ENCODE measurements at places on chromosomes 6 and 20.

GRCh38 chr6:84575264-84575663, 189.1 kb downstream of the TBX18 start:
- DNase-seq = no peak

DNA sequence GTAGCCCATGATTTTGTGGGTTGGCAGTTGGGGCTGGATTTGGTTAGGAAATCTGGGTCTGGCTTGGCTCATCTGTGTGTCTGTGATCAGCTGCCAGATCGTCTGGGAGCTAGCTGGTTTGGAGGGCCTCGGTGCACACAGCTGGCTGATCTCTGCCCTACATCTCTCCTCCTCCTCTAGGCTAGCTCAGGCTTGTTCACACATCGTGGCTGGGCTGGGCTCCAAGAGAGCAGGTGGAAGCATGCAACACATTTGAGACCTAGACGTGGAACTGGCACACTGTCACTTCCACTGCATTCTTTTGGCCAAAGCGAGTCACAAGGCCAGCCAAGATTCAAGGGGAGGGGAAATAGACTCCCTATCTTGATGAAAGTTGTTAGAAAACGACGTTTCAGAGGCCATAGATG, 15.9 kb downstream of the NDUFAF5 start:
- no peak for DNase-seq

DNA sequence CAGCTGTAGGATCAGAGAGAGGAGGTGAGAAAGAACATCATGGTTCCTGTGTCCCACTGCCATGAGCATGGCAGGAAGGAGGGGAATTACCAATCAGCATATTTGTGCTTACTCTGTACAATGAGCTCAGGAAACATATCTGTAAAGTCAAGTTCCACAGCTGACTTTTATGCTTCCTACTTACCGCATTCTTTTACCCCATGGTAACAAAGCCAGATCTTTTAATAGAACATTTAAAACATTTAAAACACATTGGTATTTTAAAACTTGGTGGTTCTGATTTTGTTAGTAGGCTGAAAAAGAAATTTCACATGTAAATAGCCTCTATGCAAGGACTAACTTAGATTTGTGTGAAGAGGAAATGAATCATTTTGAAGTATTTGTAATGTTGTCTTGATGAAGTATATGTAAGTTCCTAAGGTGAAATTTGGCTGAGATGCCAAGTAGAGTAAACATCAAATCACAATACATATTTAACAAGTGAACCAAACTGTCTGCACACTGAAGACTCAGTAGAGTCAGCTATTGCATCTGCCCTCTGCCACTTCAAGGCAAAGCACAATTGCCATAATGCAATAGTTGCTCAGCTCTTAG, 114.7 kb downstream of the GJA10 start:
- DNase-seq = no peak

DNA sequence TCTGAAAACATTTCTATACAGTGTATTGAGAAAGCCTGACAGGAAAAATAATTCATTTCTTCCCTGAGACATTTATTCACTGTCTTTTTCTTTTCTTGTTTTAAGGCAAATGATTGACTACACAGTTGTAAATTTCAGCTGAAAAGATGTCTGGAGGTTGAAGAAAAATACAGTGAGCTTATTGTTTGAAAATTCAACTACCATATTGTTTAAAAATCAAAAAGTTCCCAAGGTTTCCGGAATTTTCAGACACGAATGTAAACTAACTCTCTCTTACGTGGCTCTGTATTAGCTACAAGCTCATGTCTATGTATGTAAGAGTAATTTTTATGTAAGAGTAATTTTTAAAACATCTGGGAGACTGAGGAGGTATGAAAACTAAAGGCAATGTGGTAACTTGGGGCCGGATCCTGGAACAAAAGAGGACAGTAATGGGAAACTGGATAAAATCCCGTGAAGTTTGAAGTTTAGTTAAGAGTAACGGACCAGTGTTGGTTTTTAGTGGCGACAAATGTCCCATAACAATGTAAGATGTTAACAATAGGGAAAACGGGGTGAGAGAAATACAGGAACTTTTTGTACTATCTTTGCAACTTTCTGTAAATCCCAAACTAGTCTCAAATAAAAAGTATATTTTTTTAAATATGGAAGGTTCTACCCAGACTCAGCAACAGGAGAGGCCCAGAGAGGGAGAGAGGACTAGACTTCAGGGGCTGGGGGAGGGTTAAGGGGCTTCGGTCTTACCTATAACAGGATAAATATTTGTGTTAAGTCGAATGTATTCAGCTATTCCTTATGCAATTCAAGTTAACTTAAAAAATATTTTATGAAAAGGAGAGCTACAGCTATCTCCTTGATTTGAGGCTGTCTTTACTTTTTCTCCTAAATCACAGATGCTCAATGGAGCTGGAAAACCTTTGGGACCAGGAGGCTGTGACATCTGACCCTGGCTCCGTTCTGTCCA, 1.3 kb downstream of the PTGIS start:
- DNase-seq = no peak

- DNase-seq = no peak
Measured at GRCh38 chr6:21912151-21912832, 318.7 kb downstream of the SOX4 start.

GRCh38 chr6:36033935-36034334, 6.3 kb downstream of the MAPK14 start:
- no peak for DNase-seq

GRCh38 chr6:44470746-44471145, 83.2 kb downstream of the CDC5L start:
- no peak for DNase-seq

DNA sequence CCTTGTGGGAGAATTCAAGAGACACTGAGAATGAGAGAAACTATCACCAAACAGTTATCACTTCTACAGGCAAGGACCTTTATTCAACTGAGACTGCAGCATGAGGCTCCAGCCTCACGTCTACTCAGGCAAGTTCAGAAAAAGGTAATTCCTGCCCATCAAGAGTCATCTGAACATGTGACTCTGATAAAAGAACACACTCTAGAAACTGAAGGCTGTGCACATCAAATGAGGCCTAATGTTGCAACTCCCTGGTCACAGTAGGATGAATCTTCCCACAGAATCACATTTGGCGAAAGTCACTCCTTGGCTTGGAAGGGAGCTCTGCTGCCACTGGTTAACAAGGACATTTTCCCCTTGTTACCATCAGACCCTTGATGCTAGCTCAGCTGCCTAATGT, 71.2 kb upstream of the EMILIN3 start:
- no peak for DNase-seq

GRCh38 chr20:25408170-25408547, 686 bp downstream of the GINS1 start:
- no peak for DNase-seq

DNA sequence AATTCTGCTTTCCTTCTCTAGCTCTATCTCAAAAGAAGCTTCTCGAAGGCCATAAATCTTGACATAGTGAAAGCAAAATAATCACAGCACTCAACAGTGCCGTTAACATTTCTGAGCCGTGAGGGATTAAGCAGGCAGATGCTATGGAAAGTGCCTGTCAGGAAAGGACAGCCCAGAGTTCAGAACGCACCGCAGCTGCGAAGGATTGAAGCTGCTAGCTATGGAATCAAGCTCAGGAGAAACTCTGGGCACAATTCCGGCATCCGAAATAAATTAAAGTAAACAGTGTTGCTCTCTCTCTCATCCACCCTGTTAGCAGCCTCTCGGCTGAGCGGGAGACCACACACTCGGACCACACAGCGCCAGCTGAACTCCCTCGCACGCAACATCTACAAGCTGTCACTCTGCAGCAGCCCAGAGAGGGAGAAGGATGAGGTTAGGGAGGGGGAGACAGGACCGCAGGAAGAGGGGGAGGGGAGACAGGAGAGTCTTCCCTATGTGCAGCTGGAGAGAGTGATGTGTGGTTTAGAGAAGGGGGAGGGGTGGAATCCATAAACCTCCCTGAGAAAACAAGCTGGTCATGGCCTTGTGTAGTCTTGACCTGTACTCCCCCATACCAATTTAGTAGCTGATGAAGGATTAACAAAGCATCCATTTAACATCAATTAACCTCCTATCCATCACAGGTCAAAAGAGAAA, 9.0 kb downstream of the EXOC2 start:
- peak; percentile 82 for DNase-seq

GRCh38 chr20:61748376-61748775, 317.3 kb downstream of the TAF4 start:
- no peak for DNase-seq

DNA sequence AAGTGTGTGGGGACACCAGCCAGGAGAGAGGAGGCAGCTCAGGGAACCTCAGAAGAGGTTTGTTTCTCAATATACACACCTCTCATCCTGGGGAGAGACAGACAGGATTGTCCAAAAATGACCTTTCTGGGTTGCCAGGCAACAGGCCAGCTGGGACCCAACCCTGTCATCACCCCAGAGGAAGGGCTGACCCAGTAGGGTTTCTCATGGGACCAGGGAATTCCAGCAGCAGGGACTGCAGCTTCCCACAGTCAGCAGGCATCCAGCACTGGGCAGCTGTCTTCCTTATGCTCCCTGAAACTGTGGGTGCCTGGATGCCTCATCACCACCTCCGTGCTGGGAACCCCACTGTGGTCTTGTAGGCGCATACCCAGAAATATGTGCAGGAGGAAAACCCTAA, 1.3 kb downstream of the C20orf202 start:
- no peak for DNase-seq

DNA sequence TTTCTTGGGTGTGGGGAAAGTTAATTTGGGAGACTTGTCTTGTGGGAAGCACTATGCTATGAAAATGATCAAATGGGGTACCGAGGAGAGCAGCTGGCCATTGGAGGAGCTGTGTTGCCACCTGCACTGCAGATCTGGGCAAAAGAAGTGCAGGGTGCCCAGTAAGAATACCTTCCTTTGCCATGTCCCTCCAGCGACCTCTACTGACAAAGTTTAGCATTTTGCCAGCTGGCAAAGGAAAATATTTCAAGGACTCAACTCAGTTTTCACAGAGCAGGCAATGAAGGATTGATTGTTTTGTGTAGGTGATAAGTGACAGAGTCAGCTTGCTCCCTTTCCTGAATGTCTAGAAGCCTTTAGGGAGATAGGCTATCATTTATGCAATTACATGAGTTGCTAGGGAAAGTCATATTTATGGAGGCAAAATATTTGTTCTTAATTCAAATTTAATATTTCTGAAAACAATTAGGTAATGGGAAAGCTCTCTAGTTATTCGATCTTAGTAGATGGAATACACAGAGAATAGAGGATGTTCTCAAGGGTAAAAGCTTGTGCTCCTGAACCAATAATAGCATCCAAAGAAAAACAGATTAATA, 118.4 kb downstream of the FARS2 start:
- no peak for DNase-seq

- DNase-seq = no peak
Measured at GRCh38 chr6:1082285-1082935, 229.5 kb upstream of the FOXQ1 start.

GRCh38 chr20:62537649-62538292, 62.0 kb upstream of the GATA5 start:
- no peak for DNase-seq

GRCh38 chr6:11902527-11902926, 109.6 kb upstream of the HIVEP1 start:
- DNase-seq = no peak

GRCh38 chr6:52409499-52409898, 10.6 kb upstream of the EFHC1 start:
- DNase-seq = no peak

- no peak for DNase-seq
Measured at GRCh38 chr6:43435682-43436437, 8.5 kb downstream of the ABCC10 start.

GRCh38 chr6:152201120-152201519, 393.6 kb downstream of the ESR1 start:
- no peak for DNase-seq

GRCh38 chr6:156791320-156791850, 14.2 kb downstream of the ARID1B start:
- DNase-seq = no peak

DNA sequence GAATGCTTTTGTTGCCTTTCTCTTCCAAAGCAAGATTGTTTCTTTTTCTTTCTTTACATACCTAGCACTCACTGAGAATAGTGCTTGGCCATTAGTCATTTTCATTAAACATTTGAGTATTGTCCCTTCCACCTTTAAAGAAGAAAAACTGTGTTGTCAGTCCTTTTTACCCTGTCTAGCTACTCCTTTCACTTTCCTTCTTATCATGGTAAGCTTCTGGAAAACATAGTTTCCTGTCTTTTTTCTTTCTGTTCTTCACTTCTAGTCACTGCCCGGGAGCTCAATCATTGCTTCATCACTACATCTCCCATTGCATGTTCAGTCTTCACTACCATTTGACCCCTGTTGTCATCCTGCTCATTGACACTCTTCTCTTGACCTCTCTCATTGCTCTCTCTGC, 12.1 kb downstream of the VAPB start:
- DNase-seq = no peak

DNA sequence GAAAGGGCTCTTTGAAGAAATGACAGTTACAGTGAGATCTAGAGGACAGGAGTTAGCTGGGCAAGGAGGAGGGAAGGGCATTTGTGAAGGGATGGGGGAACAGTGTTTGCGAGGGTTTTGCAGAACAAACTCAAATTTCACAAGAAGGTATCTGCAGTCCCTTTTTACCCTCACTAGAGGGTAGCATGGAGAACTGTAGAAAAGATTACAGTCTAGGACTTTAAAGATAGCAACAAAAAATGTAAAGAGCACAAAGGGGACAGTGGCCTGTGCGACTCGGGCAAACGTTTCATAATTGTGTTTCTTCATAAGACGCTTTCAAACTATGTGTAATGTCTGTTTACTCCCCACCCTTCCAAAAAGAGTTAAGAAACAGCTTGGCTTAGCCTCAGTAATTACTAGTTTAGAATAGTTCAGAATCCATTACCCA, 21.2 kb upstream of the ASXL1 start:
- no peak for DNase-seq

- no peak for DNase-seq
Measured at GRCh38 chr6:139243536-139243935, 48.3 kb downstream of the TXLNB start.

DNA sequence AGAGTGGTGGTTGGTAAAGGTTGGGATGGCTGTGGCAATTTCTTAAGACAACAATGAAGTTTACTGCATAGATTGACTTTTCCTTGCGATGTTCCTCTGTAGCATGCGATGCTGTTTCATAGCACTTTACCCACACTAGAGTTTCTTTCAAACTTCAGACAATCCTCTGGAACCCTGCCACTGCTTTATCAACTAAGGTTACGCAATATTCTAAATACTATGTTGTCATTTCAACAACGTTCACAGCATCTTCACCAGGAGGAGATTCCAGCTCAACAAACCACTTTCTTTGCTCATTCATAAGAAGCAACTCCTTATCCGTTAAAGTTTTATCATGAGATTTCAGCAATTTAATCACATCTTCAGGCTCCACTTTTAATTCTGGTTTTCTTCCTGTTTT, 161.2 kb upstream of the NRSN1 start:
- no peak for DNase-seq

GRCh38 chr20:18692447-18692846, 104.6 kb downstream of the DTD1 start:
- DNase-seq = no peak

GRCh38 chr20:56453352-56453751, 15.1 kb upstream of the RTF2 start:
- no peak for DNase-seq

GRCh38 chr6:160534050-160534696, 129.9 kb downstream of the LPA start:
- DNase-seq = no peak

GRCh38 chr6:108275976-108276375, 15.1 kb upstream of the SNX3 start:
- DNase-seq = no peak

All from amniotic stem cell (primary cell).